Common myeloid progenitor, CD34-positive (primary cell): ENCODE measurements at places on chromosomes 5 and 9.

GRCh38 chr9:4667681-4668080, 1.4 kb upstream of the SPATA6L start:
- DNase-seq = no peak

DNA sequence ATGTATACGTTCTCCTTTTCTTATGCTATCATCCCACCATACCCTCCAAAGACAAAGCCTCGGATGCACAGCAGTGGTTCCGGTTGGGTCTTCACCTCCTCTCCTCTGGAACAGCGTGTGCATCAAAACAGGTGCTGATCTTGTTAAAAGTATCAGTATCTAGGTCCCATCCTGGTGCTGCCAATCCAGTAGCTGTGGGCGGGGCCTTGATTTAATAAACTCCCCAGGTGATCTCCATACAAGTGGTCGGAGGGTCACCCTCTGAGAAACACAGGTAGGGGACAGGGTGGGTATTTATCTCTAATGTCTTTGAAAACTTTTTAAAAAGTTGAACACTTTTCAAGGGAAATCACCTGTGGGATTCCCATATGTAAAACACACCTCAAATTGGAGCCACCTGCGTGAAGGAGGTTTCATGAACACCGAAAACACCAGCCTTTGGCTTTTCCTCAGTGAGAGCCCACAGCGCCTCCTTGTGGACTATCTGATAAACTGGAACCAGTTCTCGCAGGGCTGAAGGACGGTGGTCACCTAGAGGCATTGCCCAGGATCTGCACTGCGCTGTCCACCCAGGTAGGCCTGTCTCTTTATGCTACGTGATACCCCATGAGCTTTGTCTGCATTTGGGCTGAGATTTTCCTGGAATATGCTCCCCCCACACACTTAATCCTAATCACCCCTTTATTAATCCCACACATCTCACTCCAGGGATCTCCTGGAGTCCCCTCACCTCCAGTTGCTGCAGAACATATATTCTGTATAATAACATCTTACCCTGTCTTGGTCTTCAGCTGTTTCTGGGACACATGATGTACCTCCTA, 80.5 kb upstream of the EPB41L4B start:
- DNase-seq = peak; percentile 55

DNA sequence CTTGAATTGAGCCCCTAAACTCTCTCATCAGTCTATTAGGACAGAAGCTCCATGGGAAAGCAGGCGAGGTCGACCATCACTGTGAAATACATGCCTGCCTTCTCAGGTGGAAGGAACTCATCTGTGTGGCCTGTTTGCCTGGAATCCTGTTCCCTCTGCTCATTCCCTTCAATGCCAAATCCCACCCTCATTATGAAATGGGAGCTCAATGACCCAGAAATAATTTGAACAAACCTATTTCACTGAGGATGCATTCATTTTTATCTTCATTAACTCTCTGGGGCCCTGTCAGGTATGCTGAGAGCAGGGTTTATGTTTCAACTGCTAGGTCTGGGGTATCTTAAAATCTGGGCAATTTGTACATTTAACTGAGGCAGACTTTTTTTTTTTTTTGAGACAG, 142.2 kb downstream of the MED27 start:
- no peak for DNase-seq

- no peak for DNase-seq
Observed at GRCh38 chr5:141825241-141825671, 53.0 kb downstream of the PCDH1 start.

DNA sequence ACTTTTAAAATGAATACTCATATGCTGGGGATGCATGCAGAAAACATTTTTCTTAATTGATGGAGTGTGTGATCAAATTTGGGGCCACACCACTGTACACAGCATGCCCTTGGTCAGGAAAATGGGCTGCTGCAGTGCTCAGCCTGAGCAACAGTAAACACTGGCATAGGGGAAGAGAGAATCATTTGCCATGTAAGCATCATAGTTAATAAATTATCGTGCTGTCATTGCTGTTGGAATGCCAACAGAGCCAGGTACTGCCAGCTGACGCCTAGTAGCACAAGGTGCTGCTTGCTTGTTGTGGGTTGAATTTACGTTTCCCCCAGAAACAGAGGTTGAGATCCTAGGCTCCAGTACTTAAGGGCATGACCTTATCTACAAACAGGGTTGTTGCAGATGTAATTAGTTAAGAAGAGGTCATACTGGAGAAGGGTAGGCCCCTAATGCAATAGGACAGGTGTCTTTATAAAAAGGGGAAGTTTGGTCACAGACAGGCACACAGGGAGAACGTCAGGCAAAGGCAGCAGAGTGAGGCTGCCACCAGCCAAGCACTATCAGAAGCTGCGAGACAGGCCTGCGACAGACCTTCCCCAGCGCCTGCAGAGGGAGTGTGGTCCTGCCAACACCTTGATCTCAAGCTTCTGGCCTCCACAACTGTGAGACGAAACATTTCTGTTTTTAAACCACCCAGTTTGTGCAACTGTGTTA, 25.3 kb downstream of the DAP start:
- DNase-seq = peak; percentile 79

GRCh38 chr9:130073373-130073772, 19.7 kb downstream of the GPR107 start:
- no peak for DNase-seq

- peak; percentile 86 for DNase-seq
Observed at GRCh38 chr9:20884985-20885593, 146.4 kb downstream of the HACD4 start.

DNA sequence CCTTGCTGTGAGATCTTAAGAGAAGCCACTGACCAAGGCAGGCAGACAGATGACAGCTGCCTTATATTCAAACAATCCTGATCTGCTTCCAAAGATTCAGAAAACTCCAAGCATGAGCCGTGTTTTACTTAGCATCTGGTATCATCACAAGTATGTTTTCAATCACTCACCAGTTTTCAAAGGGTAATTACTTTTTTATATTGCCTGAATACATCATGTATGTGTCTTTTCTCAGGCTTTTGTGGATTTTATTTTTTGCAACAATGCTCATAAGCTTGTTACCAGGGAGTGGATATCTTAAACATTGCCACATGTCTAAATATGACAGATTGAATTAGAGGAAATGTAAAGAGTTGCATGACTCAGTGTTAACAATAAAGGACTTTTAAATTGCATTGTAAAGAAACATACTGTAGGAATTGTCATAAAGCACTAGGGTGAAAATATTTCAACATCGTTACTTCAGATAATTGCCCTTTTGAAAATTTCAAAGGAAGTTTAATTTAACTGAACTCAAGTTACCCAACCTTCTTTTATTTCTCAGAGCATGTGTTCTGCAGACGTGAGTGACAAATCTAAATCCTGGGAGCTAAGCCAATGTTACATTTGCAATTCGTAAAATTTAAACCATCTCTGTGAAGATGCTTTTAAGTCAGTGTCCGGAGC, 326.1 kb downstream of the PLK2 start:
- DNase-seq = no peak

DNA sequence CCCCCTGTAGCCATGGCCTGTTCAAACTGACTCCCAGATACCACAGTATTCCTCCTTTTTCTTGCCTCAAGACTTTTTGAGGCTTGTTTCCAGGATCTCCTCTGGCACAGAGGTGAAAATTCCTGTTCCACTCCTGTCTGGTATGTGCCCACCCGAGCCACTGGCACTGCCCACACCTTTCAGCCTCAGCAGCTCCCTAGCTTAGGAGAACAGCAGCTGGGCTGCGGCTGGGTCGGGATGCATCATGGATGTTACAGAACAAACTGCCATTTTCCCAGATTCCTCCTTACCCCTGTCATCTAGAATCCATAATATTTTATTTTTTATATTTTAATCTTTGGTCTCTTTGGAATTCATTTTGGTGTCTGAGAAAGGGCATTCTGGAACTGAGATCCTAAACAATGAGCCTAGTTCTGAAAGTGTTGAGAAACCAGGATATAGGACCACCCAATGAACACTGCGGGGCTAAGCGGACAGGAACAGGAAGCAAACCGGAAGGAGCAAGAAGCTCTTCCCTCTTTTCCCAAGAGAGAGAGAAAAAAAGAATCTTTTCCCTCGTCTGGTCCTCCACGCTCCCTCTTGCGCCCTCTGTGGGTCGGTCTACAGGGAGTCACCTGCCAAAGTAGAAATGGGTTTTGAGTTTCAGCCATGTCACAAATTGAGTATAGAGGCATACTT, 12.5 kb downstream of the OR2S2 start:
- DNase-seq = peak; percentile 52

- no peak for DNase-seq
Observed at GRCh38 chr5:145283141-145283810, 551.9 kb downstream of the PRELID2 start.

DNA sequence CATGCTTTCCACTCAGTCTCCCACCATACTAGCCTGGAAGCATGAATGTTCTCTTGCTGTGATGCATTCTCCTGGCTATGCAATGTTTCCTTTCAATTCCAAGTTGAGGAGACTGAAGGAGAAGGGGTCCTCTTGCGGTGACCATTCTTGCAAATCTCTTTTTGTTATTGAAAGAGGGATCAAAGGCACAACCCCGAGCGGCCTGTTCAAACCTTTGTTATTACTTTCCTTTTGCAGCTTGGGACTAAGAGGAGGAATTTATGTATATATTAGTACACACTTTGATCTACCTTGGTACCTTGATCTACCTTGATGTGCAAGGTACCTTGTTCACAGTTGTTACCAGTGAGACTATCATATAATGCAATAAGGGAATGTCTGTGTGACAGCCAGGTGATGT, 147.3 kb downstream of the KCTD16 start:
- no peak for DNase-seq

GRCh38 chr9:87569518-87569917, 71.9 kb downstream of the DAPK1 start:
- DNase-seq = peak; percentile 89

DNA sequence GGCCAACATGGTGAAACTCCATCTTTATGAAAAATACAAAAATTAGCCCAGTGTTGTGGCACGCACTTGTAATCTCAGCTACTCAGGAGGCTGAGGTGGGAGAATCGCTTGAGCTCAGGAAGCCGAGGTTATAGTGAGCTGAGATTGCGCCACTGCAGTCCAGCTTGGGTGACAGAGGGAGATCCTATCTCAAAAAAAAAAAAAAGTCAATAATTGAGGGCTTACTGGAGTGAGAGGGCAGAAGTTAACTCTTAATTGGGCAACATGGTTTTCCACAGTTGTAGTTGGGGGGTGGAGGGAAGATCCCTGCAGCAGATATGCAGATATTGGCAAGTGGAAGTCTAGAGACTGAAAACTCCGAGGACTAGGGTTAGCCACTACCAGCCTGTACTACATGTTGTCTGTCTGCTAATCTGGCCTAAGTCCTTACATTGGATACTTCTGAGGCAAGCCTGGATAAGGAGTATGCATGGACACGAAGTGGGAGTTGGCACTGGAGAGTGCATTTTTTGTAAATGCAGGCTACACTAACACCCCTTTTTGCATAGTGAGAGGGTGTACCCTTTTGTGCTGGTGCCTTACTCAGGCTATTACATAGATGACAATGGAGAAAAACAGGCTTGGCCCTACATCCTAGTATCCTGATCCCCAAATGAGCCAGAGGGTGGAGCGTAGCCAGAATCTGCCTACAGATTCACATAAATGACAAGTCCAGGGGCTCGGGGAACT, 89.0 kb upstream of the NIPBL start:
- no peak for DNase-seq

- peak; percentile 64 for DNase-seq
Observed at GRCh38 chr5:132104556-132104955, 31.0 kb downstream of the CSF2 start.

- no peak for DNase-seq
Observed at GRCh38 chr9:18126831-18127498, 347.0 kb upstream of the ADAMTSL1 start.

DNA sequence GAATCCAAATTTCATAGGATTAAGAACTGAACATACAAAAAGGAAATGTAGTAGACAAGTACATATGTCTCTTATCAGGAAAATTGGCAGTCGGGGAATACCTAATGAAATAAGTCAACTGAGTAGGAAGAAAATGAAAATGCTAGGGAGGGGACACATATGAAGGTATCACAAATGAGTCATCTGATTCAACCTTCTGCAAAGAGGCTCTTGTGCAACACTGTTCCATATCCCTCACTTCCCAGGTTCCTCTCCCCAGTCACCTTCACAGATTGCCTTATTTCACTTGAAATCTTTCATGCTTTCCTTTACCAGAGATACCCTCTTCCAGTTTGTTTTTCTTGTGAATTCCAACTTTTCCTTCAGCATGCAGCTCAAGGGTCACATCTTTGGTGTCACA, 139.0 kb downstream of the RFX3 start:
- DNase-seq = no peak

DNA sequence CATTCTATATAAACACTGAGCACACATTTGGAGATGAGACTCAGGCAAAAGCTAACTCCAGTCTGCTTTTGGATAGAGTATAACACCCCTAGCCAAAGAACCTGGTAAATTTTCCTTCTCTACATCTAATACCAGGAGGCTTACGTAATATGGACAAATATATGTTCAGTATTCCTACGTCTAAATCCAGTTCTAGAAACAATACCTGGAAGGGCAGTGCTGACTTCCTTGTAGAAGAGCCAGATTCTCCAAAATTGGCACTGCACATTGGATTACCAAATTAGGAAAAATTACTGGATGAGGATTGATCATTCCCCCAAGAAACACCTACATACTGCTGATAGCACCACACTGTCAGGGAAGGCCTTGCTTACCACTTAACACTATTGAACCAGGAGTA, 247.4 kb downstream of the SAXO1 start:
- no peak for DNase-seq

DNA sequence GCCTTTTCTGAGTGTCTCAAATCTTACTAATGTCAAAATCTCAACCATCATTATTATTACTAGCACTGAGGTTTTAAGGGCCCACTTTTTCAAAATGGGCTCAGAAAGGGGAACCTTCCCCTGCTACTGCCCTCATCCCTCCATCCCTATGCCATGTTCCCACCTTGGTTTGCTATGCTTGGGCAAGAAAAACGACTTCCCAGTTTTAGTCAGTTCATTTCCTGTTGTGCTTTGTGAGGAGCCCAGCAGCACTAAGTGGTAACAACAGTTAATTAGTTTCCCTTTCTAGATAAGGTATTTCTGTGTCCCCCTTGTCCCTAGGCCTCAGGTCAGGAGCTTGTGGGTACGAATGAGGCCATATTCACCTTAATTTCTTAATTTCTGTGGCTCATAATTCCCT, 595.2 kb downstream of the RAB3C start:
- DNase-seq = peak; percentile 6

- DNase-seq = peak; percentile 67
Observed at GRCh38 chr5:93607367-93608258, 24.6 kb downstream of the NR2F1 start.

- peak; percentile 1 for DNase-seq
Observed at GRCh38 chr5:61966997-61967396, 339.0 kb upstream of the KIF2A start.

- no peak for DNase-seq
Observed at GRCh38 chr5:179377421-179378115, 32.3 kb upstream of the ADAMTS2 start.

- no peak for DNase-seq
Observed at GRCh38 chr5:121795511-121795910, 56.2 kb upstream of the FTMT start.

DNA sequence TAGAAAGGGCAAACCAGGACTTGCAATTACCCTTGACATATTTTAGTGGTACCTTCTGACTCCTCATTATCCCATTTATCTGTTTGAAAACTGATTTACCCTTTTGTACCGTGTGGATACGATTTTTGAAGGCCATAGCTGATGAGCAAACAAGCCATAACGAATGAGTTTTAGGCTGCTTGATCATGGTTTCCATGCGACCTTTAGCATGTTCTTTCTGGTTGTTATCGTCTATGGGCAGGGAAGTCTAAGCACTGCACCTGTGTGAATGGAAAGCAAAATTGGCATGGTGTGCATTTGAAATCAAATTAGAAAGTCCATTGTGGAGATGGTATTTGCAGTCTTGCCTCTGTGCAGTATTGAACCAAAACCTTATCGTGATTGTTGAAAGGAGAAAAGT, 127.7 kb downstream of the TLE4 start:
- DNase-seq = no peak

GRCh38 chr5:158175934-158176481, 317.1 kb upstream of the CLINT1 start:
- DNase-seq = no peak
